ENCODE measurements at places on chromosomes 11 and 22.
A peak's percentile ranks its signal among the peaks of the same experiment; 100 is the strongest.

DNA sequence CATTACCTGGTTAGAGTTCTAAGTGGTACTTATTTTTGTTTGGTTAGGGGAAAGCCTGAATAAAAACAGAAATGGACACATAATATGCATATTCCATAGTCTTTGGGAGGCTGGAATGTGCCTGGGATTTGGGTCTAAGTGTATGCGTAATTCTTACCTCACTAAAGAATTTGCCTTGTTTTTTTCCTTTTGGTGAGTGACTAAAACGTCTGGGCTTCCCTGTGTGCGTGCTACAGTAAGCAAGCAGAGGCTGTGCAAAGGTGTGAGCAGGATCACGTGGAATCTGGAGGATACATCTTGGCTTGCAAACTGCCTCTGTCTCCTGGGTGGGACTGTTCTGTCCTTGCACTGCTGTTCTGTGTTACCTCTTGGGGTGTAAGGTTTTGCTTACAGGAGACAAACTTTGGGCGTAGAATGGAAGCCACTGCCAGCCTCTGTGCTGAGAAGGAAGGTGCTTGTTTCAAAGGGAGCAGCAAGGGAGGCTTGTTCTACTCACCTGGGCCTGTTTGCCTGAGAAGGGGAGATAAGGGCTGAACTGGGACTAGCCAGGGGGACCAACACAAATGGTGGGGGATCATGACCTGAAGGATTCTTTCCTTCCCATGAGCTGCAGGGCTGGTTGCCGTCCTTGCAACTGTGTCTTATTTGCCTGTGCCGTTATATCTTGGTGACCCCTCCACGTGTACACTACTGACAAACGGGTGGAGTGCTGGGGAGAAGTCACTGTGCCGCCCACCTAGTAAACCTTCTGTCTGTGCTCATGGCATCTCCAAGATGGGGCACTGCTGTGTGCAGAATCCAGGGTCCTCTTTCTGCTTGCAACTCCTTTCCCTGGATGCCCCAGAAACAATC lies 4.5 kb downstream of the NEAT1 start:
- DNase-seq, result peak; percentile 74

DNA sequence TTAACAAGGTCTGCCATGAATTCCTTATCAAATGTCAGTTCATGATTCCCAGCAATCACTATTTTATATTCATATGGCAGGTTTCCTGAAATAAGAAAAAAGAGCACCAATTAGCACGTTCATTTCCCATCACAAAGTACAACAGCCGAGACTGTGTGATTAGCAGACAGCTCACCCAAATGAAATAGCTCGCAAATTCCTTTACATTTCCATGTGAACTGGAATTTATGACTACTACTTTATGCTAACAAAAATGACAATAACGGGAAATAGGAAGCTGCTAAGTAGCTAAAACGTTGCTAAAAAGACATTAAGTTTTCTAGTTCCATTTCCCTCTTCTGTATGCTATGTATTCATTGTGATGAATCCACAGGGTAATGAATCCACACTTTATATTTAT lies 90.7 kb downstream of the MPPED2 start:
- no peak for DNase-seq

- DNase-seq, result peak; percentile 58
These were observed 59.6 kb upstream of the PAX6 start for GRCh38 chr11:31870609-31871309.

DNA sequence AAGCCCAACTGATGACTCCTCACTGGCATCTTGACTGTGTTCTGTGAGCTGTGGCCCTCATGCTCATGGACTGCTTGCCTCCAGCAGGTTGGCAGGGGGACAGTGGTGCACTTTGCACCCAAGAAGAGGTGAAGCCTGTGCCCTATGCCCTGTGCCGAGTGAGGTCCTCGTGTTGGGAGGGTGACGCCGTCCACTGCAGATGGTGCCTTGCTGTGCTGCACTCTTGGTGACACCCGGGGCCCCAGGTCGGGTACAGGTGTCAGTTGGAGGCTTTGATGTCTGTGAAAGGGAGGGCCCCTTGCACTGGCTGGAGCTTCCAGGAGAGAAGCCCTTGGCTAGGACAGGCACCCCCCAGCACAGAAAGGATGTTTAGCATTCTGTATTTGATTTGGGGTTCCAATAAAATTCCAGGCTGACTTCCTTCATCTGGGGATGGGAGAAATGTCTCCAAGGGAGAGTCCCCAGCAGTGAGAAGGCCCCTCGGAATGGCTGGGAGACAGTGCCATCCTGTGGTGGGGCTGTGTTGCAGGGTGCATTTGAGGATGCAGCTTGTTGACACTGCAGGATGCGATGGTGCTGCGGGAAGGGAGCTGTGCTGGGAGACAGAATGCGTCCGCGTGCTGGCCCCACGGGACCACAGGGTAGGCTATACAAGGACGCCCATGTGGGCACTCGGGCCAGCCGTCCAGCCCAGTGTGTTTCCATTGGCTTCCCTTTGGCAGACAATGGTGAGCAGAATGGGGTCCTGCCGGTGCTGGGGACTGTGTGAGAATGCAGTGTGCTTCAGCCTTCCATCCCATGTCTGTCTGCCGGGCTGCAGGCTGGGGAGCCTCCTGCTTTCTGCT lies 2.5 kb upstream of the ZDHHC8 start:
- DNase-seq, result no peak

- DNase-seq, result no peak
These were observed 13.8 kb upstream of the PVALB start for GRCh38 chr22:36830601-36831000.

DNA sequence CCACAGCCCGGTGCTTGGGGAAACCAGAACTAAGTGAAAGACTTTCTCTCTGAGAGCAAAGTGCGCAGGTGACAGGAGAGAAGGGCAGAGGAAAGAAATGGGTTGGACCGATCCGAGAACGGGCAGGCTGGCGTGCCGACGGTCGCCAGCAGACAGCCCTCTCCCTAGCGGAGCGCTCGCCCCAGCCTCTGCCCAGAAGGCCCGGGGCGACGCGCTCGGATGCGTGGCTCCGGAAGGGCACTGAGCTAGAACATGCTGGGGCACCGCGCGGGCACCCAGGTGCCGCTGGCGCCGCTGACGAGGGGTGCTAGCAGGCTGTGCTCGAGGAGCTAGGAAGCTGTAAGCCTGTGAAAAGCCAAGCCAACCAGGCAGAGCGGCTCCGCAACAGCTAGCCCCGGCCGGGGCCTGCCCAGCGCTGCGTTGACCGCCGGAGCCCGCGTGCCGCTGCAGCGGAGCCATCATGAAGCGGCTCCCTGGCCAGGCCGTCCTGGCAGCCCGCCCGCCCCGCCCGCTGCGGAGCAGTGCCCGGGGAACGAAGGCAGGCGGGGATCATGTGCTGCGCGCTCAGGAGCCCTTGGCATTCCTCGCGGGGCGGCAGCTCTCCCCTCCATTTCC lies 22.1 kb upstream of the RRAS2 start:
- peak; percentile 62 for DNase-seq

GRCh38 chr22:29727131-29727523 lies 7.3 kb downstream of the CABP7 start:
- no peak for DNase-seq

- DNase-seq, result peak; percentile 59
These were observed 9.6 kb upstream of the PDE2A start for GRCh38 chr11:72683782-72684200.

GRCh38 chr11:124475265-124475664 lies 29.8 kb upstream of the OR8B8 start:
- no peak for DNase-seq

- no peak for DNase-seq
These were observed 86.6 kb downstream of the DDX10 start for GRCh38 chr11:108751444-108751843.

DNA sequence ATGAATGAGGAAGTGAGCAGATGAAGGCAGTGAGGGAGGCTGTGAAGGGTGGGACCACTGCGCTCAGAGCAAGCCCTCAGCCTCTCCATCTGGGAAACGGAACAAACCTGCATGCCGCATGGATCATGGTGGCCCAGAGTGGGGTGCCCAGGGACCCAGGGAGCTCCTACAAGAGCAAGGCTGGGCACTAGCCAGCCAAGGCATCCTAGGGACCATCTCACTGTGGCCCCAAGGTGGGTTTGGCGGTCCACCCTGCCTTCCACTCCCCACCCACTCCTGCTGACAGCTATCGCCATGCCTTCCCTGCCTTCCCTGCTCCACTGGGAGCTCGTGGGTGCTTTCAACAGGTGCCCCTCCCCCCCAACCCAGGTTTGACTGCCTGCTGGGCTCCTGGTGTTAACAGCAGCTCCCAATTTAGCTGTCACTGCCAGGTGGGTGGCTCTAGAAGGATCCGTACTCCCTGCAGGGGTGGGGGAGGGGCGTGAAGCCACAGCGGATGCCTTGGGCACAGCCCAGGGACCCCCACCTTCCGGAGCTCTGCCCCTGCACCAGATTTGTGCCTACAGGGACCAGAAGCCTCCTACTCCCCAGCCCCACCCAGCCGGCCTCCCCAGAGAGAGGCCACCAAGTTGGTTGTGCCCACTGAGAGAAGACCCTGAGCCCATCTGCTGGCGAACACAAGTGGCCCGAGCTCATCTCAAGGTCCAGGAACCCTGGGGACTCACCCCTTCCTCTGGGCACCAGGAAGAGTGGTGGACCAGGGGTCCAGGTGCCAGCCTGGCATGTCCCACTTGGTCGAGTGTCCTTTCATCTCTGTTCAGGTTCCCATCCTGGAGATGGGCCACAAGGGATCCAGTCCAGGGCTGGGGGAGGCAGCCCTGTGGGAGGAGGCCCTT lies 29.7 kb upstream of the PRODH start:
- DNase-seq, result peak; percentile 50

DNA sequence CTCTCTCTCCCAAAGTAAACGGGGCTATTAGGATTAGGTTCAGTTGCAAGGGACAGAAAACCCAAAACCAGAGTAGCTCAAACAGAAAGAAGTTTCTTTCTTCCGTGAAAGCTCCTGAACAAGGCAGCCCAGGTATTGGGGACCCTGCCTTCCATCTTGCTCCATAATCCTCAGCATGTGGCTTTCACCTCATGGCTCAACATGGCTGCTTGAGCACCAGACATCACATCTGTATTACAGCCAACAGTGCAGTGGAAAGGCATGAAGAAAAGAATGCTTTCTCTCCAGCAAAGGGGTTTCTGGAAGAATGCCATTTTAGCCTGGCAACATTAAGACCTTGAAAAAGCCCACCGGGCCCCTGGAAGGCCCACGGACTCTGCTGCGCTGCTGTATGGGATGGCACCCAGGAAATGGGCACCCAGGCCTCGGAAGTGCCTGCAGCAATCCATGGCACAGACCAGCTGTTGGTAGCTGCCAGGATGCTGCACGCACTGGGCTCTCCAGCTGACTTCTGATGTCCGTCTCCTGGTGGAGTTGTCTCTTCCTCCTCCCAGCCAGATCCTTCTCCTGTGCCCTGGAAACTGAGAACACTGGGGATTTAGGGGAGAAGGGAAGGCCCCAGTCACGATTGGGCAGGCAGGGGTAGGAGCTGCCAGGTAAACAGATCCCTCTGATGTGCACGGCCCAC lies 22.6 kb downstream of the PDGFB start:
- DNase-seq, result no peak

DNA sequence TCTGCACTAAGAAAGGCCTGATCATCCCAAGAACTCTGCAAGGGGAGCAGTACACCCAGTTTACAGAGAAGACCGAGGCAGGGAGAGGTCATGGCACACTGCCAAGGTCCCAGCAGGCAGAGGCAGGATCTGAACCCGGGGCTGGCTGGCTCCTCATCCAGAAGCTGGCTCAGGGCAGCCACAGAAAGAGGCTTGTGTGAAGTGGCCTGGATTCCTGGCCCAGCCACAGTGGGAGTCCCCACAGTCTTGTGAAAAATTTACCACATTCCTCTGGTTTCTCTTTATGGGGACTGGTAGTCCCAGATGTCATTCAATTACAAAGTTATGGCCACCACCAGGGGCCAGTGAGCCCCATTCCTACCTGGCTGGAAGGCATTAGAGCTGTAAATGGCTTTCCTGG lies 440.5 kb downstream of the MIAT start:
- no peak for DNase-seq

GRCh38 chr11:134267461-134267860 lies 8.7 kb upstream of the GLB1L3 start:
- no peak for DNase-seq

GRCh38 chr11:38384568-38384967 lies 1786.5 kb upstream of the RAG2 start:
- no peak for DNase-seq

GRCh38 chr11:122375687-122376399 lies 259.8 kb upstream of the BLID start:
- DNase-seq, result no peak

DNA sequence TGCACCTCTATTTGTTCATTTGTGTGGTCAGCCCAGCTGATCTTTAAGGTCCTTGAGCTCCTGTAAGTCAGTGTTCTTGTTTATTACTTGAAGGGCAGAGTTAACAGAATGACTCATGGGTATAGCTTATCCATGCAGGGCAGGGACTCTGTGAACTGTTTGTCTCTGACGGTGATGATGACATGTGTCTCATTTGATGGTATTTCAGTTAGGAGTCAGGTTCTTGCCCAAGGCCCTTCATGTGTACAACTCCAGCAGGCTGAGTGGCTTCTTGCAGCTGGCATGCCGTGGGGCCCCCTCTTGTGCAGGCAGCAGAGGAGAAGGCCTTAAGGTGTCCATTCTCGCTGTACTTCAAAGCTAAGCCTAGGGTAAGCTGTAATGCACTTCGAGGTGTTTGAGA lies 165.1 kb downstream of the DBX1 start:
- no peak for DNase-seq
